Endothelial cell of umbilical vein (primary cell): ENCODE measurements at places on chromosomes 1 and 21. TPM values are rescaled to one million over a fixed set of nuclear protein-coding genes. Genes with fewer than 3 reads are reported as not detected.

CYYR1 gene
- total RNA-seq = 23.8 and 25.7 TPM in 2 replicates

CNKSR1 gene
- not detected in 2 replicates for total RNA-seq

DNA sequence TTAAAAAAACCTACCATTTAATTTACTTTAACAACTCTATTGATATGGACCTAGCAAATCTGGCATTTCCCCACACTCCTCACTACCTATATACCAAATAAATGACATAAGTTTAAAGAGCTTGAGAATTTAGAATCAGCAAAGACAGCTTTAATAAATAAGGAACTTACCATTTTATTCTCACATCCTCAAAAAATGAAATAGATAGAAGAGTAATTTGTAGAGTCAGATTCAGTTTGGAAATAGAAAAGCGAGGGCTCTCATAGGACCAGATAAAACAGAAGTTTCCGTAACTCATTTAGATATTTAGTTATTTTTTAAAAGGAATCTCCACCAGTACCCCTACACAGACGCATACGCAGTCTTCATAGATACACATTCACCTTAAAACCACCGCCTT lies 117.9 kb downstream of the RGS2 start:
- no peaks in the 10 kb centered on the region for H3K27me3 ChIP-seq
- H3K4me1 ChIP-seq = no peaks in the 10 kb centered on the region
- H3K4me3 ChIP-seq = no peak overlapping the region
- DNase-seq = no peak

DNA sequence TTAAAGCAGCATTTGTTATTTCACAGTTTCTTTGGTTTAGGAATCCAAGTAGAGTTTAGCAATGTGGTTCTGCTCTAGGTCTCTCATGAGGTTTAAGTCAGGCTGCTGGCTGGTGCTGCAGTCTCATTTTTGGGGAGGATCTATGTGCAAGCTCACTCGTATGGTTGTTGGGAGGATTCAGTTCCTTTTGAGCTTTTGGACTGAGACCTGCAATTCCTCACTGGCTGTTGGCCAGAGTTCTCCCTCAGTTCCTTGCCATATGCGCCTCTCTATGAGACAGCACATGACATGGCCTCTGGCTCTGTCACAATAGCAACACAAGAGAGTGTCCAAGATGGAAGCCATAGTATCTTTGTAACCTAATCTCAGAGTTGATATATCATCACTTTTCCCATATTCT lies 91.0 kb downstream of the OLFML2B start:
- DNase-seq = no peak
- peaks cover 11% of the 10 kb centered on the region for H3K4me1 ChIP-seq
- no peak overlapping the region for H3K4me3 ChIP-seq
- no peaks in the 10 kb centered on the region for H3K27me3 ChIP-seq
- no peak overlapping the region for H3K27ac ChIP-seq

- H3K4me1 ChIP-seq = no peaks in the 10 kb centered on the region
- no peak overlapping the region for H3K4me3 ChIP-seq
- no peaks in the 10 kb centered on the region for H3K27me3 ChIP-seq
- H3K27ac ChIP-seq = no peak overlapping the region
- peaks cover 13% of the 10 kb centered on the region for H3K36me3 ChIP-seq
Observed at GRCh38 chr1:160239582-160240299, 22.6 kb downstream of the DCAF8 start.

PPP2R5A gene
- 27.7 and 34.5 TPM in 2 replicates for total RNA-seq

NFASC gene
- not detected in 2 replicates for total RNA-seq

GRCh38 chr1:81424061-81424460 lies 376.7 kb upstream of the ADGRL2 start:
- no peaks in the 10 kb centered on the region for H3K4me1 ChIP-seq
- DNase-seq = no peak
- H3K27me3 ChIP-seq = no peaks in the 10 kb centered on the region
- H3K27ac ChIP-seq = no peak overlapping the region

GRCh38 chr1:2612591-2613365 lies 20.0 kb downstream of the MMEL1 start:
- H3K4me3 ChIP-seq = no peak overlapping the region
- no peaks in the 10 kb centered on the region for H3K36me3 ChIP-seq
- no peak overlapping the region for H3K27ac ChIP-seq
- H3K27me3 ChIP-seq = no peaks in the 10 kb centered on the region
- H3K4me1 ChIP-seq = no peaks in the 10 kb centered on the region

REN gene
- total RNA-seq = not detected in 2 replicates

NFIA gene
- 41.3 and 47.0 TPM in 2 replicates for total RNA-seq

DNA sequence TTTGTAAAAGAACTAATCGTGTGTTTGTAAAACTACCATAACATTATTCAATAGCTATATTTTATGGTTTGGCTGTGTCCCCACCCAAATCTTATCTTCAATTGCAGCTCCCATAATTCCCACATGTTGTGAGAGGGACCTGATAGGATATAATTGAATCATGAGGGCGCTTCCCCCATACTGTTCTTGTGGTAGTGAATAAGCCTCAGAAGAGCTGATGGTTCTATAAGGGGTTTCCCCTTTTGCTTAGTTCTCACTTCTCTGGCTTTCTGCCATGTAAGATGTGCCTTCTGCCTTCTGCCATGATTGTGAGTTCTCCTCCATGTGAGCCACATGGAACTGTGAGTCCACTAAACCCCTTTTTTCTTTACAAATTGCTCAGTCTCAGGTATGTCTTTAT lies 1372.3 kb downstream of the AMY1C start:
- H3K27me3 ChIP-seq = no peaks in the 10 kb centered on the region
- H3K36me3 ChIP-seq = no peaks in the 10 kb centered on the region
- no peaks in the 10 kb centered on the region for H3K4me1 ChIP-seq
- no peak overlapping the region for H3K27ac ChIP-seq

PLCH2 gene
- 0.31 and 0.32 TPM in 2 replicates for total RNA-seq

GRCh38 chr1:54791880-54792522 lies 9.1 kb downstream of the TTC22 start:
- H3K4me3 ChIP-seq = no peak overlapping the region
- DNase-seq = peak; percentile 20
- no peaks in the 10 kb centered on the region for H3K4me1 ChIP-seq

SPTA1 gene
- total RNA-seq = 0.48 and 0.84 TPM in 2 replicates

C1QA gene
- total RNA-seq = not detected in 2 replicates

ARHGAP29 gene
- 199 and 215 TPM in 2 replicates for total RNA-seq

GRCh38 chr1:185917646-185918045 lies 183.5 kb downstream of the HMCN1 start:
- no peaks in the 10 kb centered on the region for H3K36me3 ChIP-seq
- H3K4me1 ChIP-seq = no peaks in the 10 kb centered on the region
- no peak overlapping the region for H3K4me3 ChIP-seq
- peak; percentile 50 for DNase-seq
- H3K27me3 ChIP-seq = no peaks in the 10 kb centered on the region
